ENCODE measurements at places on chromosomes 4 and X.

- DNase-seq = no peak
Measured at GRCh38 chr4:16887887-16888286, 10.6 kb downstream of the LDB2 start.

- DNase-seq = peak; percentile 45
Measured at GRCh38 chr4:56653461-56654237, 27.4 kb downstream of the HOPX start.

- DNase-seq = no peak
Measured at GRCh38 chr4:121154103-121154515, 10.0 kb downstream of the TNIP3 start.

GRCh38 chrX:135086197-135086854 lies 34.0 kb downstream of the ETDB start:
- DNase-seq = peak; percentile 36

DNA sequence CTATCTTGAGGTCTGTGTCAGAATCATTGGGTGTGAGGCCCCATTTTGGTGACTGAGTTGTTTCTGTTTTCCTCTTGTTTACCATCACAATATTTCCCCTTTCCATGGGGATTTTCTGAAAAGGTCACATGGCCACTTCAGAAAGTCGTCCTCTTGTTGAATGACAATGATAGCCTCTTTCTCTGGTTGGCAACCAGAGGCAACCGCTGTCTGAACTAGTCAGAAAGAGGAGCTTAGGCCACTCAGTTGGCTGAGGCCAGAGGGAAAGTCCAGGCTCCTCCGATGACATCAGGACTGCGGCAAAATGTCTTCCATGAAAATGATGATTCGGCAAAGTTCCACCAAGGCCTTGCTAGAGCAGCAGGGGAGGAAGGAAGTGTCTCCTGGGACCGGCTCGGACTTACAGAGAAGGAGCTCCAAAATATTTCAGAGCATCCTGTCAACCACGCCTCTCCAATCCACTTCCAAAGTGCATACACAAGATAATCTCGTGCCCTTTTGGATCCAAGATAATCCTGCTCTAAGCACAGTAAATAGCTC lies 19.1 kb upstream of the RBM47 start:
- DNase-seq = no peak

GRCh38 chr4:141011901-141012315 lies 121.4 kb downstream of the RNF150 start:
- DNase-seq = no peak

- no peak for DNase-seq
Measured at GRCh38 chrX:431056-431455, 44.3 kb upstream of the PPP2R3B start.
